ENCODE measurements at places on chromosomes 11 and 22.

DNA sequence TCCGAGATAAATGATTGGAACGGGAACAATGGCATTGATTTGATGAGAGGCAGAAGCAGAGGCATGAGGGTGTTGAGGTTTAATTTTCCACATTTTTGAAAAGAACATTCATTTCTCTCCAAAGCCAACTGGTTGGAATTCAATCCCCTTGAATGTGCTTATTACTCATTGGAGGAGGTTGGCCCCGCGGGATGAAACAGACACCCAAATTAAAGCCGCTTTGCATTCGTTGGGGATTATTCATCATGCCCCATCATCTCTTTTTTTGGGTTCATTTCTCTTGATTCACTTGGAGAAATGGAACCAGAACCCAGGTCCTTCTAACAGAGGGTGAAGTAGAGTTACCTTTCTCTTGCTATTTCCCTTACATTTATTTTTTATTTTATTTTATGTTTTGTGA, 47.6 kb upstream of the PARVG start:
- no peak for DNase-seq

DNA sequence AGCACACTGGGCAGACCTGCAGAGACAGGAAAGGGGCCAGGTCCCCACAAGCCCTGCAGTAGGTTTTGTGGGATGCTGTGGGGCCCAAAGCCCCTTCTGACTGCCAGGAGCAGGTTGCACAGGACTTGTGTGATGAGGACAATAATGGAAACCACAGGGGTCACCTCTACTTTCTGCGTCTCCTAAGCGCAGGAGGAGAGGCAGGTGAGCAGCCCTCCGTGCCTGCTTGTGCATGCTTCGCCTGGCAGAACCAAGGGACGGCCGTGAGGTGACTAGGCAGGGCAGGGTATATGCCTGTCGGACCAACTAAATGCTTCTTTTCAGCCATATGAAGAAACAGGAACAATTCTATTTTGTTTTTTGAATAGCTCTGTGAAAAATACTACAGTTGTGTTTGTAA, 77.9 kb upstream of the PITPNB start:
- DNase-seq, result no peak

DNA sequence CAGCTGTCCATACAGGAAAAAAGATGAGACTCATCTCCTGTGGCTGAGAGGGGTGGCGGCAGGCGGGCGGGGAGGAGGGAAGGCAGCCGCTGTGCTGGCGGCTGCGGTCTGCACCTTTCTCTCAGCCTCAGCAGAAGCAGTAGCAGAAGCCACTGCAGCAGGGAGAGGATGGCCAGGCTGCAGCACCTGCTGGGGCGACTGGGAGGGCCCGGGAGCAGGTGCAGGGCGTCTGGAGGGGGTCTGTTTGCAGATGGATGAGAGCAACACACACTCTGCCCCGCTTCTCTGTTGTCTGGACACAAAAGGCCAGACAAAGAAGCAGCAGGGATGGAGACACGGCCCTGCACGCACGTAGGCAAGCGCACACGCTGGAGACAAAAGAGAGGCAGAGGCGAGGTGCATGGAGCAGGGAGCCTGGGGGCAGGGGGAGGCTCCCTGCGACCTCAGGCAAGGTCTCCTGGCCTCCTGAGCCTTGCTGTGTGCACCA, 9.3 kb upstream of the MIAT start:
- DNase-seq, result peak; percentile 76

DNA sequence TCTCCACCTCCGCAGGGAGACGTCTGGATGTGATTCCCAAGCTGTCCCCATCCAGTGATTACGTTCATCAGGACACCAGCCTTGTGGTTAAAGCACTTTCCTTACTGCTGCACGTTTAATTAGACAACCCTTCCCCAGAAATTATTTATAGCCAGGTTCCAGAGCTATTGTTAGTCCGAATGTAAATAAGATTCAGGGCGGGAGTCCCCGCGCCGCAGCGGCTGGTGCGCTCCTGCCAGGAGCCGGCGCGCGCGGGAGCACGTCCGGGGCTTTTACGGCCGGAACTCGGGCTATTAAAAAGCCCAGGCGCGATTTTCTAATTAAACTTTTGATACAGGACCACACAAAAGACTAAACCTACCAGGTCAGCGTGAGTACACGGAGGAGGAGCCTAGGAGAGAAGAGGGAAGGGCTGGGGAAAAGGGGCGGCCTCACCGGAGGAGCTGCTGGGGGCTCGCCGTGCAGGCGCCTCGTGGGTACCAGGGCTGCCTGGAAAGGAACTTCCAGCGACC, 538.3 kb downstream of the OPCML start:
- DNase-seq, result no peak

DNA sequence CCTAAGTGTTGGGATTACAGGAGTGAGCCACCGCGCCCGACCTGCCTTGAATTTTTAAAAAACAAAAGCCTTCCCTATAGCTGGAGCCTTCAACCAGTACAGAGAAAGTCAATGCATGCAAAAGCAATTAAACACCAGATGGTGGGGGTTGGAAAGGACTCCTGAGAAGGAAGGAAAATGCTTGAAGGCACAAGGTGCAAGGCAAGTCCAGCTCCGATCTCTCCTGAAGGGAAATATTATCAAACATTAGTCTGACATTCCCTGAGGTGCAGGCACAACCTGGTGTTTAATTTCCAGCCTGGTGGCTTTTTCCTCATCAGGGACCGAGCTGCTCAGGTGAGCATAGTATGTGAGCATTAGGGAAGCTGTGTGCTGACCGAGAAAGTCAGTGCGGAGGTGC, 12.9 kb upstream of the RAPSN start:
- no peak for DNase-seq

DNA sequence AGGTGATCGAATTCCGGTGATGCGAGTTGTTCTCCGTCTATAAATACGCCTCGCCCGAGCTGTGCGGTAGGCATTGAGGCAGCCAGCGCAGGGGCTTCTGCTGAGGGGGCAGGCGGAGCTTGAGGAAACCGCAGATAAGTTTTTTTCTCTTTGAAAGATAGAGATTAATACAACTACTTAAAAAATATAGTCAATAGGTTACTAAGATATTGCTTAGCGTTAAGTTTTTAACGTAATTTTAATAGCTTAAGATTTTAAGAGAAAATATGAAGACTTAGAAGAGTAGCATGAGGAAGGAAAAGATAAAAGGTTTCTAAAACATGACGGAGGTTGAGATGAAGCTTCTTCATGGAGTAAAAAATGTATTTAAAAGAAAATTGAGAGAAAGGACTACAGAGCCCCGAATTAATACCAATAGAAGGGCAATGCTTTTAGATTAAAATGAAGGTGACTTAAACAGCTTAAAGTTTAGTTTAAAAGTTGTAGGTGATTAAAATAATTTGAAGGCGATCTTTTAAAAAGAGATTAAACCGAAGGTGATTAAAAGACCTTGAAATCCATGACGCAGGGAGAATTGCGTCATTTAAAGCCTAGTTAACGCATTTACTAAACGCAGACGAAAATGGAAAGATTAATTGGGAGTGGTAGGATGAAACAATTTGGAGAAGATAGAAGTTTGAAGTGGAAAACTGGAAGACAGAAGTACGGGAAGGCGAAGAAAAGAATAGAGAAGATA, at the start of gene MALAT1:
Gene MALAT1 (plus strand): TSS at position 69 of the 736 bp plus-strand sequence.
- DNase-seq, result peak; percentile 94

- DNase-seq, result no peak
These were observed 29.8 kb downstream of the OR6Q1 start for GRCh38 chr11:58060535-58060934.
